Tibial nerve (tissue), 4 donors: ENCODE measurements at places on chromosomes 1 and 21.

DNA sequence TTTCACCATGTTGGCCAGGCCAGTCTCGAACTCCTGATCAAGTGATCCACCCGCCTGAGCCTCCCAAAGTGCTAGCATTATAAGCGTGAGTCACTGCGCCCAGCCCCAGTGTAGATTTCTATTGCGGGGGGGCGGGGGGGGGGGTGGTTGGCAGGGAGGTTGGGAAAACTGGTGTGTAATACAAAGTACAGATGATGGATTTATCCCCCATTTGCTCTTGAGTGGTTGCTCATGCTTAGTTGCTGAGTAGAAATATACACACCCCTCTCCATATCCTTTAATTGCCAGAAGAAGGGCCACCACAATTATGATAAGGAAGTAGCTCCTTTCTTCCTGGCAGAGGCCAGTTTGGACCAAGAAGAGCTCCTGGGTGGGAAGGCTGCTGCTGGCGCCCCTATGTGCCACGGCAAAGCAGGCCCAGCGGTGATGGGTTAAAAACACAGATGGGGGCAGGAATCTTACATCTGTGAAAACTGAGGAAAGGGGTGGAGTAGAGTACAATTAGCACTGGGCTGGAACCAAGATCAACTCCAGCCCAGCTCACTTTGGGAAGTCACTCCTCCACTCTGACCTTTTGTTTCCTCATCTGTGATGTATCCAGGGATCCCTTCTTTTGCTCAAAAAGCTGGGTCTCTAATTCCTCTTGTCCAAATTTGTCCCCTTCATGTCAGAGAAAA, 55.2 kb downstream of the MRPL37 start:
- DNase-seq, result no peak

DNA sequence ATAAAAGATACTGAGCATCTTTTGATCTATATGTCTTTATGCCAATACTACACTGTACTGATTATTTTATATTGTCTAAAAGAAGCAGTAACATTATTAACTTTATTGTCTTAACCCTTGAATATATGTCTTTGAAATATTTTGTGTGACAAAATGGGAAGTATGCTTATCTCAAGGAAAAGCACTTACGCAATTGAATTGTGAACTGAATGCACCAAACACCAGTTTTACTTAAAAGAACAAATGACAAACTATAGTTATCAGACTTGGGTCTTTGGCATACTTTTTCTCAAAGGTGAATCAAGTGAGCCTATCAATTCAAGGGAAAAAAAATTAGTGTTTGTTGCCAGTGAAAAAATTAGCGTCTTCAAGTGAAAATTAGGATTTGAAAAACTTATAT, 9.2 kb upstream of the SLC6A9 start:
- no peak for DNase-seq

GRCh38 chr1:22309572-22309971, 142.1 kb upstream of the ZBTB40 start:
- DNase-seq, result no peak

DNA sequence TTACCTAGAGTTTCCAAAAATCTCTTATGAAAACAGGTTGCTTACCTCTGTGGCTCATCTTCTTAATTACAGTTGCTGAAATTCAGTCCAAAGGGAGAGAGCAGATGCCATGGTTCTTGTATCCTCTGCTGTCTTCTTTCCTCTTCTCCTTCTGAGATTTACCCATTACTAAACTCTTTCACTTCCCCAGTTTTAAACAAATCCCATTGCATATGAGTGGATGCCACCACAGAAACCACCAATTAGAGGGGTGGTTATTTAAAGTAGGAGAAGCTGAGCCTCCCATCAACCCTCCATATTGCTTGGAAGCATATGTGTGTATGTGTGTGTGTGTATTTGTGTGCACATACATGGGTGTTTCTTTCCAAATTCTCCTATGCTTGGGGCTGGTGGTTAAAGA, 128.5 kb upstream of the KCNK1 start:
- DNase-seq, result no peak

GRCh38 chr1:234909851-234910250, 218.8 kb downstream of the TOMM20 start:
- no peak for DNase-seq

DNA sequence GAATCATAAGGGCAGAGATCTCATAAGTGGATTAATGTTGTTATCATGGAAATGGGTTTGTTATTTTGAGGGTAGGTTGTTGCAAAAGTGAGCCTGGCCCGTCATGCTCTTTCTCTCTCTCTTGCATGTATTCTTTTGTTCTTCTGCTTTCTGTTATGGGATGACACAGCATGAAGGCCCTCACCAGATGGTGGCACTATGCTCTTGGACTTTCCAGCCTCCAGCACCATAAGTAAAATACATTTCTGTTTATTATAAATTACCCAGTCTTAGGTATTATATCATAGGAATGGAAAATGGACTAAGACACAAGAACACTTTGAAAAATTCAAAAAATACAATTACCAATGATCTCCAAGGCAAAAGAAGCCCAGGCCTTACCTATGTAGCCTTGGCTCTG, 676.1 kb downstream of the PTPRU start:
- no peak for DNase-seq
